ENCODE measurements at places on chromosomes 3 and 15. TPM values are rescaled to one million over a fixed set of nuclear protein-coding genes. Genes with fewer than 3 reads are reported as not detected.

DNA sequence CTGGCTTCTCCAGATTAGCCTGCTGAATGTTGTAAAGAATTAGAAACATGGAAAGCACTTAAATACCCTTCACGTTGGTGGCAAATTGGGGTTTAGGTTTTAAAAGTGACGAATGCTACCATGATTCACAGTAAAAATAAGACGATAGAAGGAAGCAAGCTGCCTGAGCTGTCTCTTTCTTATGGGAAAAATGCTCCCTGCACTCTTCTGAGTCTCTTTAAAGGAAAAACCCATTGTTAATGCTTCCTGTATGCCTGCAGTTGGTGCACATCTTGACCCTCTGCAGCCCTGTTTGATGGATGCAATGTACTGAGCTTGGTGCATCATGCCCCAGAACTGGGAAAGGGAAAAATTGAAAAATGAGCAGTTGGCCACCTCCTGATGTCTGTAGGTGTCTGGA is 258.6 kb upstream of the RASGRP1 start:
- no peak for DNase-seq

DNA sequence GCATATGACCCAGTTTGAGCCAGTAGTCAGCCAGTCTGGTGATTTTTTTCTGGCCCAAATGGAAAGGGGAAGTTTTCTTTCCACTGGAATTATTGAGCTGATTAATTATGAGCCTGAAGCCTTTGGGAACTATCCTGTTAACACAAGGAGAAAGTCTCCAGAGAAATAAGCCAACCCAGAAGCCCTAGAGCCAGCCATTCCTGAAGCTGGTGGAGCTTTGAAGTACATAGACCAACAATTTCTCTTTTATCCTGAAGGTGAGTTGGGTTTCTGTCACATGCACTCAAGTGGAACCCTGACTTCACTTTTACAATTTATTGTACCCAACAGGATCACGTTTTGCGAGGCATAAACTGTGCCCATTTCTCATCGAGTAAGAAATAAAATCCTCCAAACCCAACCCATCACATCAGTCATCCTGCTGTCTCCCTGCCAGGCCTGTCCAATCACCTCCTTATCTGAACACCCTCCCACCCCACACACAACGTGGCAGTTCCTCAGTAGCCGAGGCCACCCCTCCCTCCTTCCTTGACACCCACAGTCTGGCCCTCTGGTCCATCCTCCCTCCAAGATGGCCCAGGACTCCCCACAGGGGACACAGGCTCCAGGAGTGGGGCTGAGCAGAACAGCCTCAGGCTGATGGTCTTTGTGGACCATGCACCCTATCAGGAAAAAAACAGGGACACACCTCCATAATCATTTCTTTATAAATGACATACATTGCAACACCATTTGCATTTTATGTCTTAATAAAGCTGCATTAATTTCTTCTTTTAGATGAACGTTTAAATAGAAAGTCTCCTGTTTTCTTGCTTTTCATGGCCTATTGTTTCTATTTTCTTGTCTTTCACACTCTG is 55.7 kb upstream of the GATA2 start:
- DNase-seq = no peak

Gene GOLGA8M
- total RNA-seq = 2.7 TPM

Gene NEK10
- 0.35 TPM for total RNA-seq

GRCh38 chr3:16252243-16252978 is 12.3 kb downstream of the DPH3 start:
- no peak for DNase-seq

- DNase-seq = no peak
Observed at GRCh38 chr3:54810401-54810800, 117.5 kb downstream of the LRTM1 start.

GRCh38 chr15:93150910-93151881 is 62.2 kb upstream of the RGMA start:
- no peak for DNase-seq

DNA sequence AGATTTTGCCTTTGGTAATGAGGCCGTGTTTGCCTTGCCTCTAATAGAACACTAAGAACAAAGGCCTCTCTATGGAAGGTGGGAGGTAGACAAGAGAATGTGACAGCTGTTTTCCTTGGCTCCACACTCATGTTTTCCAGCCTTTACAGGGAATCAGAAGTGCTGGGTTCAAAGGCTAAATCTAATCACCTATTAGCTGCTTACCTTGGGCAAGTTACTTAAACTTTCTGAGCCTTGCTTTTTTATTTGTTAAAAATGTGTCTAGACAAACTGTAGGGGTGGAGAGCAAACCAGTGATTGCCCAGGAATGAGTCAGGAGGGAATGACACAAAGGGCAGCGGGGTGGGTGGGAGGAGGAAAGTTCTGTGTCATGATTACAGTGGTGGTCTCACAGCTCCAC is 179.0 kb downstream of the P3H2 start:
- no peak for DNase-seq

DNA sequence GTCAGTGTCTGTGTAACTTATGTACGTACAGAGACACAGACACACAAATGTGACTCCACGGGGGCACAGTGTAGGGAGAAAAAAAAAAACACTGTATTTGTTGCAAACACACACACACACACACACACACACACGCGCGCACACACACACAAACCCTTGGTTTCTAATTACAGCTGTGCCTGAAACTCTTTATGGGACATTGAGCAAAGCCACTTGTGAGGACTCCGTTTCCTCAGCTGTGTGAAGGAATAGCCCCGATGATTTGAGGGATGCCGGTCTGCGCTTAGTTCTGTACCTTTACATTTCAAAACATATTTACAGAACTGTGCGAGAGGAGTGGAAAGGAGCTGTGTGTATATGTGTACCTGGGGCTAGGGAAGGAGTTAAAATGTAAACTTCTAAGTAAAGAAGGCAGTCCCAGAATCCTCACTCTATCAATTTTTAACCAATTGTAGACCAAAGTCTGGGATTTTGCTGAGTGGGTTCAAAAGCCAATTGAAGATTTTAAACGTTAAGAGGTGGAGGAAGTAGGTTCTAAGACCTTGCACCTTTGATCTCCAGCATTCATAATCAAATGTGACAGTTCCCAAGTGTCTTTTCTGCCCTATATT is 5.3 kb upstream of the BCL6 start:
- DNase-seq = no peak

DNA sequence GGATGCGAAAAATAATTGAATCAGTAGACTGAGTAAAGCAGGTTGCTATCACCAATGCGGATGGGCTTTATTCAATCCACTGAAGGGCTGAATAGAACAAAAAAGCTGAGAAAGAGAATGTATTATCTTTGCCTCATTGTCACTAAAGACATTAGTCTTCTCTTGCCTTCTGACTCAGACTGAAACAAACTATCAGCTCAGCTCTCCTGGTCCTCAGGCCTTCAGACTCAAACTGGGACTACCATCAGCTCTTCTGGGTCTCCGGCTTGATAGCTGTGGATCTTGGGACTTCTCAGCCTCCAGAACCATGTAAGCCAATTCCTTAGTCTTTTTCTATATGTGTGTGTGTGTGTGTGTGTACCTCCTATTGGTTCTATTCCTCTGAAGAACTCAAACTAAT is 12.6 kb downstream of the IFT57 start:
- DNase-seq = no peak

DNA sequence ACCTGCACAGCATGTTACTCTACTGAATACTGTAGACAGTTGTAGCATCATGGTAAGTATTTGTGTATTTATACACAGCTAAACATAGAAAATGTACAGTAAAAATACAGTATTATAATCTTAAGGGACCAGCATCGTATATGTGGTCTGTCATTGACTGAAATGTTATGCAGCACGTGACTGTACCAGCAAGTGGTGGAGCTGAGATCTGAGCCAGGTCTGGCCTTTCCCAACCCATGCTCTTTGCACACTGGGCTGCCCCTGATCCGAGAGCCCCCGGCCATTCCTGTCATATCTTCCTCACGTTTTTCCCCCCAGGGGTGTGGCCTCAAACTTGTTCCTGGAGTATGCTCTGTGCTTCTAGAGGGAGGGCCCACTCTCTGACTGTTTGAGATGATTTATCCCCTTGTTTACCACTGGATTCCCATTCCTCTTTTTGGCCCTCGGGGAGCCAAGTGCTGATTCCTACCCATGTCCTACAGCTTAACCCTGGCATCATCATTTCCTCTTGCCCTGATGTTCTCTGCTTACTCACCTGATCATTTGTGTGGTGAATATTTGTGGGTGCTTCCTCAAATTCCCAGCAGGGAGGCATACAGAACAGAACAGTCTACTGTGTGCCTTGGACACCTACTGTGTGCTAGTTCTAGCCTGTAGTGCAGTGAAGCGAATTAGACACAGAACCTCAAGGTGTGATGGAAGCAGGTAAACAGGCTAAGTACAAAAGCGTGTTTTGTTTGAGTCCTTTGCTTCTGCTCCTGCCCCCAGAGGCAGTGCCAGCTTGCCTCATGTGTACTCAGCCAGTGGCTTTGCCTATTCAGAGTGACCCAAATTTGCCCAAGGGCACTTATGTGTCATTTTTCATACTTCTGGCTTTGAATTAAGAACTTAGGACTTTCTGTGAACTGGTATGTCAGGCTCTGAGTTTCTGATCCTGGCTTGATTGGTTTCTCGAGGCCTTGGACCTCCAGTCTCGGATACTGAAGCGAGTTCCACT is 21.0 kb downstream of the CSRNP1 start:
- DNase-seq = no peak

DNA sequence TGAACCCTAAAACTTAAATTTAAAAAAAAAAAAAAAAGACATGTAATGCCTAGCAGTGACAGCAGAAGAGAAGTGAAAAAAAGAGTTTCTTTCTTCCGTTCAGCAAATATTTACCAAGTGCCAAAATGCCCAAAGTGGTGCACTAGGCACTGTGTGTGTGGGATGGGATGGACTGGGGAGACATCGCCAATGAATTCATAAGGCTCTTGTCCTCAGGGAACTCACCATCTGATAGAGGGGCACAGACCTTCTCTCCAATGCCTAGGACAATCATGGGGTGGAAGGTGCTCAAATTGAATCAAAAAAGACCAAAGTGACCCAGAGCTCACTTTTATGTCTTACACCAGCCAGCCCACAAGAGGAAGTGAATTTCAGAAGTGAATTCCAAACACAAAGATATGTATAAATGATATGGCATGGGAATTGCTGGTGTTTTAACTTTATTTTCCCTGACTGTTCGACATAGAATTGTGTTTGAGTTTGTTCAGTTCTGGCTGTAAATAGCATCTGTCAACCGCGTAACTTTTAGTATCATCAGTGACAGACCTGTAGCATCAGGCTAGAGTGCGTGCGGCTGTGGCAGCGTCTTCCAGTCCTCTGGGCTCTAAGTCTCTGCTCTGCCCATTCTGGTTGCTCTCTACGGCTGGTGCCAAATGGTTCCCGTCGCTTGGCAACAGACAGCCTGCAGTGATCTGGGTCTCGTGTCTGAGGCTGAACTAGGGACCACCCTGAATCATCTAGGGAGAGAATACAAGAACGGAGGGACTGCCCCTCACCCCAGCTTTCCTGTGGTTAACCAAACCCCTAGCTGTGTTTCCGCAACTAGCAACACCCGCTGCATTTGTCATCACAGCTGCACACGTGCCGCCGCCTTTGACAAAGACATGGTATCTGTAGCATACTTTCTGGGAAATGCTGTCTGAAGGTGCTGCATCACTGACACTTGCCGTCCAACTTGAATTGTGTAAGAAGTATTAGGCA is 154.0 kb upstream of the THBS1 start:
- peak; percentile 82 for DNase-seq

- DNase-seq = no peak
Observed at GRCh38 chr3:54781728-54782127, 146.1 kb downstream of the LRTM1 start.

GRCh38 chr3:74415731-74416130 is 198.7 kb downstream of the CNTN3 start:
- no peak for DNase-seq

GRCh38 chr15:33126559-33127290 is 67.8 kb downstream of the FMN1 start:
- DNase-seq = no peak

- DNase-seq = no peak
Observed at GRCh38 chr15:67824976-67825880, at the start of gene SKOR1. TSS of gene SKOR1 (plus strand) at chr15:67825509. CDS start at chr15:67825603, 94 bp downstream.

Gene CYP8B1
- total RNA-seq = not detected

GRCh38 chr3:105979961-105980360 is 111.1 kb upstream of the CBLB start:
- DNase-seq = no peak

Gene CTXN2
- not detected for total RNA-seq

DNA sequence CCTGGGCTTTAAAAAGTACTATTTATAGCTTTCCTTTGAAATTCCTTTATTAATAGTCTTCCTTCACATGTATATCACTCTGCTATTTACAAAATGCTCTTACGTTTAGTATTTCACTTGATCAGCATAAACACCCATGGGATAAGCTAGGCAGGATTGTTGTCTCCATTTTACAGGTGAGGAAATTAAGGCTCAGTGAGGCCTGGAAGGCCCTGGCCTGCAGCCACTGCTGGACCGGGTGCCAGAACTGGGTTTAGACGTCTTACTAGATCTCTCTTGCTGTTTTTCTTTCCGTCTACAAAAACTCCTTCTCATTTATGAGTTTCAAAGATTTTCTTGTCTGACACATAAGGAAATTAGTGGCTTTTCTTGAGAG is 236.4 kb downstream of the LPP start:
- DNase-seq = no peak

Gene SIDT1
- total RNA-seq = 23.9 TPM

DNA sequence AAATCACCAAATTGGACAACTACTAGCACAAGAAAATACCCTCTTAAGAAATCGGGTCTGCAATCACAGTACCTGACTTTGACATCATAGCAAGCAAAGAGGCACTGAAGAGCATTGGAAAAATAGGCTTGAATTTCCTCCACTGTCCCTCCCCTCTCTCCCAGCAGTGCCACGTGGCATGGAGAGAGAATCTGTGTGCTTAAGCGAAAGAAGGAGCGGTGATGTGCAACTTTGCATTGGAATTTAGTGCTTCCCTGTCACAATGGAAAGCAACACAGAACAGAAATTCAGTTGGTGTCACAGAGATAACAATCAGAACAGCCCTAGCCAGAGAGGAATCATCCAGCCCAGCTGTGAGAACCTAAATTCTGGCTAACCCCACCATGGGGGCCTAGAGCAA is 207.5 kb upstream of the SLITRK3 start:
- DNase-seq = no peak

Gene NEO1
- total RNA-seq = 7.6 TPM

GRCh38 chr3:176655404-176656094 is 541.7 kb downstream of the TBL1XR1 start:
- DNase-seq = no peak

DNA sequence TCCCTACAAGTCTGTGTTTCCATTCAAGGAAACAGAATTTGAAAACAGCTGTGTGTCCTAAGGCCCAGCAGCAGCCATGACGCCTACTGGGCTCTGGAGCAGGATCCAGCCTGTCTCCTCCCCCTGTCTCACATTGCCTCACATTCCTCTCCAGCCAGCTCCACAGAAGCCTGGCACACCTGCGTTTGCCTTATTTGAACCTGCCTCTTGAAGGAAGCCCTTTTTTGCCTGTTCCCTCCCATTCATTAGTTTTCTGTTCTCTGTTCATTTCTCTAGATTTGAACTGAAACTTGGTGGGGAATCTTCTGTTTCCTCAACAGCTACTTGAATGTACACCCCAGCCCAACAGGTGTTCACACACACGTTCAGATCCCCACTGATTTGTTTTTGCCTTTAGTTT is 890.5 kb downstream of the TUSC7 start:
- DNase-seq = no peak

Data from activated CD4-positive, alpha-beta memory T cell treated with anti-CD3 and anti-CD28 coated beads, Interleukin-2, amount 10 ng/mL, durations not matched to agents 7 days and 5 days (primary cell).